ENCODE measurements at places on chromosomes 2 and 18. TPM values are rescaled to one million over a fixed set of nuclear protein-coding genes. Genes with fewer than 3 reads are reported as not detected.

- DNase-seq = peak; percentile 76
Measured at GRCh38 chr2:187500585-187501359, 52.7 kb upstream of the CALCRL start.

DNA sequence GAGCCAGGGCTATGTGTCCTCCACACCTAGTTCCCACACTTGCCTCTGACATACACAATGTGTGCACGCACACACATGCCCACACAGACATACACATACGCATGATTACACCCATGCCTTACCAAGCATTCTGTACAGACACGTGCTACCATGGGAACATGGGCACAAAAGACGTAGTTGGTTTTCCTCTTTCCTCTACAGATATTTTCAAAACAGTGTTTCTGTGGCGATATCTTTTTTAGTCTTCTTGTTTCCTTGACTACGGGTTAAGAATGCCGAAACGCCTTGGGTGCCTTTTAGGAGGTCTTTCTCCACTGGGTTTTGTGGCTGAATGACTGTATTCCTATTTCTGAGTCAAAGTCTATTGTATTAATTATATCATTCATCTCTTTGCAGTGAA lies 75.5 kb upstream of the SPTBN1 start:
- no peak for DNase-seq

DNA sequence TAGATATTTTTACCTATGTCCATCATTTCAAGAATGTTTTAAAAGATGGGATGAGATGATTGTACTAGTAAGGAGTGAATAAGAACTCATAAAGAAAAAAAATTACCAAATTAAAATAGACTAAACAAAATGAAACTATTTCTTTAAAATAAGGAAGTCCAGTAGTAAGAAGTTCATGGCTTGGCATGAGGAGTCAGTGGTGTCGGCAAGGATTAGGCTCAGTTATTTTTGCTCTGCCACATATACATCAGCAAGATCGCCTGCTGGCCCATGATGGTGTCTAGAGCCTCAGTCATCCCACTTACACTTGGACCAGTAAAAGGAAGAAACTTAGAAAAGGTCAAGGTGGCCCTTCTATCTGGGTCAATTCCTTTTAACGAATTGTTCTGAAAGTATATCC lies 300.9 kb upstream of the SLC8A1 start:
- DNase-seq = no peak

DNA sequence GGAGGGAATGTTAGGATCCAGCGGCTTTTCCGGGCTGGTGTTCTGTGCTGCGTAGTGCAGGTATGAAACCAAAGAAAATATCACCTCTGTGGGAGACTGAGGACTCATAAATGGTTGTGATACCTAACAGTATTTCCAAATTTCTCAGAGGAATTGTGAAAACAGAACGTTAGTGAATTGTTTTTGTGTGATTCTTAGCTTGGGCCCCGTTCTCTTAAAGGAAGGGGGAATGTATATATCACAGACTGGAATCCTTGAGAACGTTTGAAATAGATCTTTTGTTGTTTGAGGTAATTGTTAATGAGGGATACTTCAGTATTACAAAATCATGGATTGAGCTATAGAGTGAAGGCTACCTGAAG lies 834 bp downstream of the ZNF638 start:
- DNase-seq = no peak

GRCh38 chr18:46010050-46010449 lies 42.9 kb upstream of the EPG5 start:
- DNase-seq = no peak

DNA sequence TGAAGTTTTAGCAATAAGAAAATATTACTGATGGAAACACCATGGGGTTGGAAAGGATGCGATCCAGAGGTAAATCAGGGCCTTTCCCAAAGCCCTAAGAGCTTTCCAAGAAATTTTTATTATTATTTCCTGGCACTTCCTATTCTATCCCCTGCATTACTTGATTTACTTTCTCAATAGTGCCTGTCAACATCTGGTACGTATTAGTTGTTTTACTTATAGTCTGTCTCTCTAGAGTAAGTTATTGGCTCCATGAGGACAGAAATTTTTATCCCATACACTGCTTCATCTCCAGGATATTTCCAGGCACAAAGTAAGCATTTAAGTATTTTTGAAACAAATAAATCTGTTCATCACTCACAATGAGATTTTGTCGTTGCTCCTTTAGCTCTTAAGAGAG lies 18.1 kb downstream of the PPP4R1 start:
- DNase-seq = peak; percentile 15

DNA sequence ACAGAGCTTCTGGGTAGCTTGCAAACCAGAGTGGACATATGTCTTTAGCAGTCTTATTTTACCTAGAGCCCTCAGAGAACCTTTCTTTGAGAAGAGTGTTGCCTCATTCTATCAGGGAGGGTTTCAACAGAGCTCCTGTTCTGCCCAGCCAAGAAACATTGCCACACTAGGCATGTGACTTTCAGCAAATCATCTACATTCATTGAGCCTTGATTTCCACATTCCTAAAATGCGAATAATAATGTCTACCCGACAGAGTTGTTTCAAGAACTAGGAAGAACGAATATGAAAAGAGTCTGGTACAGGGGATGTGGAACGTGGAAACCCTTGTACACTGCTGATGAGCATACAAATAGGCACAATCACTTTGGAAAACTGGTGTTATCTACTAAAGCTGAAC lies 7.8 kb upstream of the PRKAG3 start:
- DNase-seq = no peak

DNA sequence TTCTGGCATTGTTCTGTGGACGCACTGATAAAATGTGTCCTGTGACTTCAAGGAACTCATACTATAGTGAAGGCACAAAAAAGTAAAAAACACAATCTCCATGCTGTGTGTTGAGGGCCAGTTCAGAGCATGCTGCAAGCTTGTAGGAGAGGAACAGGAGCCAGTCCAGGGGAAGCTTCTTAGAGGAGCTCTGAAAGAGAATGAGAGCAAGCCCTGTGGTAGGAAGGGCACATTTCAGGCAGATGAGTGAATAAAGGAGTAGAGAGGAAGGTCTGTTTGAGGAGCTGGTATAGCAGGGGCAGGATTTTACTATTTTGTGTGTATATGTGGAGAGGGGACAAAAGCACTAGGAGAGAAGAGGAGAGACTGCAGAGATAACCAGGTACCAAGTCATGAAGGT lies 478.3 kb downstream of the ZEB2 start:
- DNase-seq = no peak

GKN1 gene
- total RNA-seq = not detected

SLC8A1 gene
- total RNA-seq = 2.1 TPM

GRCh38 chr2:172427990-172428831 lies 825 bp downstream of the ITGA6 start:
- peak; percentile 29 for DNase-seq

- no peak for DNase-seq
Measured at GRCh38 chr2:190891372-190891771, 10.8 kb downstream of the GLS start.

DNA sequence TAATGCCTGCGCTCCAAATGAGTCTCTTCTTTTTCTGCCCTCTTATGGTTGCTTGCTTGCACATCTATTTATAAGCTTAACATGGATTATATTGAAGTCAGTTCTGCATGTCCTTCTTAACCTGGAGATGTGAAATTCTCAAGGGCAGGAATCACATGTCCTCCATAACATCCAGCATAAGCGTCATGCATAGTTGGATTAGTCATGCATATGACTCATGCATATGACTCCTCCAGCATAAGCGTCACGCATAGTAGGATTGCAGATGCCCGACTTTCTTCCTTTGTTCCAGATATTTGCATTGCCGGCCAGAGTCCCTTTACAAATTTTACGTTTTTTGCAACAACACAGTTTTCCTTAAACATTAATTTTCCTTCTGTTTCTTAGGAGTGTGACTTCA lies 308.6 kb downstream of the TGIF1 start:
- DNase-seq = peak; percentile 21

GRCh38 chr18:23330423-23330822 lies 122.7 kb upstream of the RIOK3 start:
- DNase-seq = no peak

DNA sequence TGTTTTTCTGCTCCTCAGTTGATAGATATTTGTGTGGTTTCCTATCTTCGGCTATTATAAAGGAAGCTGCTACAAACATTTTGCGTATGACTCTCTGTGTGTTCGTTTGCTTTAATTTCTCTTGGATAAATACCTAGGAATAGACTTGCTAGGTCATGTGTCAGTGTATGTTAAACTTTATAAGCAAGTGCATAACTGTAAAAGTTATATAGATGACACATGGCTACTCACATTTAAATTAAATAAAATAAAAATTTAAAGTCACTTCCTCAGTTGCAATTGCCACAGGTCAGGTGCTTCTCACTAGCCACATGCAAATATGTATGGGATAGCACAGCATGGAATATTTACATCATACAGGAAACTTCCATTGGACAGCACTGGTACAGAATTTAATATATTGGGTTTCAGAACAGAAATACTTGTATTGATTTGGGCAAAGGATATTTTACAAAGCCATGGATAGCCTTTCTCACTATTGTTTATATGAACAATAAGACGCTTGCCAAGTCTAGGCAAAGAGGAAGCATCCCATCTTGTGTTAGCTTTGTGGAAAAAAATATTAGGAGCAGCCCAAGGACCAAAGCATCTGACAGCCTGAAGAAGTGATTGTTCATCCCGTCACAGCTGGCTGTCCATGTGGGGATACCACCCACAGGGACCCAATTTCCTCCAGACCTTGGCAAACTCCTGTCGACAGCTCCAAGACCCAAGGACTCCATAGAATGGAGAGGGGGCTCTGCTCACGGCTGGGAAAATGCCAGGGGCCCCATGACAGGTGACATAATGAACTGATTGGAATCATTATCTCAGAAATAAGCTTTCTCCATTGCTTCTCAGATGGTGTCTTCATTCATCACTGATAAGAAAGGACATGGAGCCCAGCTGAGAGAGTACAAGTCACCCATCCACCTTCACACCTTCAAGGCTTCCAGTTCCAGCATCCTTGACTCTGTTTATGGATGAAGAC lies 196.7 kb downstream of the SH3BP4 start:
- DNase-seq = no peak

- DNase-seq = no peak
Measured at GRCh38 chr2:48572816-48573215, 42.9 kb downstream of the STON1 start.

DNA sequence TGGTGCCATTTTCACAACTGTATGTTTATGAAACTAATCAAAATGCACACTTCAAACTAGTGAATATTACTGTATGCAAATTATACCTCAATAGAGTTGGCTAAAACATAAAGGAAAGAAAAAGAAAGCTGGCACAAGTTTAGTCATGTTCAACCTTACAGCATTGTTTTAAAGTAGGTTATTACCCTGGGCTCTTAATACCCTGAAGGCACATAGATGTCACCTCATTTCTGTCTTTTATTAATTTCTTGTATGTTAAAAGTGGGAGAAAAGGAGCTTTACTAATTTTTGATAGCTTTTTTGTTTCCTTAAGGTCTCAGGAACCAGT lies 32.7 kb downstream of the TMEM131 start:
- DNase-seq = no peak

GRCh38 chr2:127086990-127087790 lies 19.8 kb downstream of the BIN1 start:
- peak; percentile 75 for DNase-seq

TPGS2 gene
- total RNA-seq = 150 TPM

DNA sequence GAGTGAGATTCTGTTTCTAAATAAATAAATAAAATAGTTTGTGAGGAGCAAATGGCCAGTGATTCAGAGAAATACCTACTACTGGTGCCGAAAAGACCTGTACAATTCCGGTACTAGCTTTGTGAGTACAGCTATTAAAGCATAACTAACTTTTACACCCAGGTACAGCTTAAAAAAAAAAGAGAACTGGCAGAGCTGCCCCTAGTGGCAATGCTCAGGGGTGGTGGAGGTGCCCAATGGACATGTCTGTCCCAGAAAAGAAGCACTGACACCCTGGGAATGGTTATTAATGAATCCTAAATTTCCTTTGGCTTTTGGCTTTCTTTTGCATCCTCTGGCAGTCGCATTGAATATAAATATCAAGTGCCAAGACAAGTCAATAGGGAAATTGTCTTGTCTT lies 87.0 kb downstream of the LIPG start:
- DNase-seq = no peak

- DNase-seq = no peak
Measured at GRCh38 chr2:85171916-85172315, 38.7 kb downstream of the TCF7L1 start.

DRC1 gene
- total RNA-seq = 0.21 TPM

GRCh38 chr2:17429130-17429529 lies 89.1 kb downstream of the RAD51AP2 start:
- DNase-seq = no peak

- DNase-seq = no peak
Measured at GRCh38 chr2:16729335-16729734, 63.7 kb upstream of the CYRIA start.

- no peak for DNase-seq
Measured at GRCh38 chr2:224248944-224249371, 152.9 kb downstream of the FAM124B start.

GRCh38 chr18:36376361-36376760 lies 78.8 kb downstream of the FHOD3 start:
- DNase-seq = no peak

DNA sequence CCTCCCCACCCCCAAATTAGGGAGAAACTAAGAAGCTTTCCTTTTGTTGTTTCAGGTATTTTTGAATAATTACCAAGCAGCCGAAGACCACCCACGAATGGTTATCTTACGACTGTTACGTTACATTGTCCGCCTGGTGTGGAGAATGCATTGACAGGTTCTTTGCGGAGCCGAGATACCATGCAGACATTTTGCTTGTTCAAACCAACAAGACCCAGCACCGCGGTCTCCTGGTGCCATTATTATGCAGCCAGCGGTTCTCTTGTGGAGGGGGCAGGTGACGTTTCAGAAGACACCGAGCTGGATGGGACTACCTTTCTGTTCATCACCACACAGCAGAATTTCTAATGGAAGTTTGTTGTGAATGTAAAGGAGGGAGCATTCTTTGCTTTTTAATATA lies 43.4 kb downstream of the BCL2L11 start:
- no peak for DNase-seq

PDE11A gene
- total RNA-seq = 0.51 TPM

MEP1B gene
- not detected for total RNA-seq

DOK6 gene
- total RNA-seq = not detected

All from endothelial cell of umbilical vein (primary cell).